ENCODE measurements at places on chromosomes 13 and 19.
A peak's percentile ranks its signal among the peaks of the same experiment; 100 is the strongest.

DNA sequence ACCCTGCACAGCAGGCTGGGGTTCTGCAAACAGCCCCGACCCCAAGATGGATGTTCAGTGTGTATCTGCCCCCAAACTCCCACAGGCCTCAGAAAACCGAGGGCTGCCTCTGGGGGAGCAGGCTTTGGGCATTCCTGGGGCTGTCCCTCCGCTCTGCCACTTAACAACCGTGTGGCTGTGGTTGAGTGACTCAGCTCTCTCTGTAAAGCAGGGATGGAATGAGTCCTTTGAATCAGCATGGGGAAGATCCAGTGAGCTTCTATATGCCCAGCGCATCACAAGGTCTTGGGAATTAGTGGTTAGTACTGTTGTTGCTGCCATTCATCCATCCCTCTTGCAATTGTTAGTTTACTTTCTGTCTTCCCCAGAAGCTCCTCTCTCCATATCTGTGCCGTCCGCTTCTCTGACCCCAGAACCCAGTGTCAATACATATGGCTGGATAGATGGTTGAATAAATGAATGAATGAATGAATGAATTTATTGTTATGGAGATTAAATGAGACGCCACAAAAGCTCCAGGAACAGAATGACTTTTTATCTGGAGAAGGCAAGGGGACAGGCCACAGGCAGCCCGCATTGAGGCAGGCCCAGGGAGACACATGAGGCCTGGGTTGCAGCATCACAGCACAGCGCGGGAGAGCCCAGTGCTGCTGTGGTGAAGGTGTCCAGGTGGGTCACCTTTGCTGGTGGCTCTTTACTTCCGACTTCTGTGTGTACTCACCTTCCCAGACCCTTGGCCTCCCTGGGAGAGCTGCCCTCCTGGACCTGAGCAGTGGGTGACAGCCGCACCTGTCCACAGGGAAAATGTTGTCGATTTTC, 89.2 kb downstream of the RGCC start:
- no peak for DNase-seq

DNA sequence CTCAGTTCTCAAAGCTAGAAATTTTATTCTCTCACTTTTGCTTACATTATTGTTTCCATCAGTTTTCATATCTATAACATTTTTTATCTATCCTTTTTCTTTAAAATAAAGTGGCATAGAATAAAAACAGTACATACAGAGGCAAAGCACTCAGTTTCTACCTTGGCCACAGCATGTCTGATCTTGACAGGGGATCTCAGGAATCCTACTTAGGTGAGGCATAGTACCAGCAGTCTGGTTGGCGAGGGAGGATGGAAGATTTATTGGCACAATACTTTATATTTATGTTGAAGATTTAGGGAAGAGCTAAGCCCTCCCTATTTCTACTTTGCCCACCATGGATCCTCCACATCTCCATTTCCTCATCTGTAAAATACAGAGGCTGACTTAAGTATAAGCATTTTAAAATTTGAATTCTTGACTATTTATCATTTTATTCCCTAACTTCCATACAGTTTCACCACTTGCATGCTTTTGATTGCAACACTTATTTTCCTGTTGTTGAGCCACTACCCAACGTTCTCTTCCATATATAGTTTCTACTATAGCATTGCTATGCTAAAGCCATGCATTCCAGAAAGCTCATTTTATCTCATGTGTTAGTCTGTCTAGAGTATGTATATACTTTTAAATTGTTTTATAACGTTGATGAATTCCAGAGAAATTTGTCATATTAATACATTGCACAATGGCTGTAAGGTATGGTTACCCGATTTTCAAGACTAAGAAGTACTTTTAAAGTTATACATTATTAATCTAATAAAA, 506.7 kb downstream of the KCTD12 start:
- no peak for DNase-seq

GRCh38 chr19:55443824-55444480, 852 bp upstream of the SHISA7 start:
- DNase-seq, result no peak

DNA sequence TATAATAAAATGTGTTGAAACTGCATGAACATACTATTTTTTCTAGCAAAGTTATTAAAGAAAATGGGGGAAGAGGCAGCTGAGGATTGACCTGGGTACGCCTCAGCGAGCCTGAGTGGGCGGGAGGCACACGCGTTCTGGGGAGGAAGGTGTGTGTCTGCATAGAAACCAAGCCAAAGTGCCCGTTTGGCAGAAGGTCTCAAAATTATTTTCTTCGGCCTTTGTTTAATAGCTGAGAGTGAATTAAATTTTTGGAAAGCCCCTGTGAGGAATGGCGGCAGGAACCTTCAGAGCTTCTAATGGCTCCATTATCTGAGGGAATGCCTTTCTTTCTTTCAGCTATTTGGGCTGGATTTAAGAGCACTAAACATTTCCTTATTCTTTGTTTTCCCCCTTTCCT, 5.2 kb downstream of the ZIC2 start:
- DNase-seq, result no peak

DNA sequence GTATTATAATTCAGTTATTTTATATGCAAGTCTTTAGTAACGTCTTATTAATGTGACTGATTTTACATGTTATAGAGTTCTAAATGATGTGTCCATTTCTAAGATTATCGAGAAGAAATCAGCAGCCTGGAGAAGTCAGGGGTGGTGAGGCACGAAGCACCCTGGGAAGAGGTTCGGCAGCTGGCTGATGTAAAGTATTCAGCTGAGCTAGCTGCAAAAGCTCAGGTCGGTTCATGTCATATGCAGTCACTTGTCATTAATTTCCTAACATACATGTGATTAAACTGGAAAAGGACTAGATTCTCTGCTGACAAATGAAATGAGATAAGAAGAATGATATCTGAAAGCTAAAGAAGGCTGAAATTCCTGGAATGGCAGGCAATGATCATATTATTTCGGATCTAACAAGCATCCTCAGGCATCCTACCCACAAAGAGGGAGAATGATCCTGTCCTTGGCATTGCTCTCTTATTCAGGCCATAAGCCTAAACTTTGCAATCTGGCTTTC, 383.0 kb upstream of the SLITRK1 start:
- DNase-seq, result no peak

DNA sequence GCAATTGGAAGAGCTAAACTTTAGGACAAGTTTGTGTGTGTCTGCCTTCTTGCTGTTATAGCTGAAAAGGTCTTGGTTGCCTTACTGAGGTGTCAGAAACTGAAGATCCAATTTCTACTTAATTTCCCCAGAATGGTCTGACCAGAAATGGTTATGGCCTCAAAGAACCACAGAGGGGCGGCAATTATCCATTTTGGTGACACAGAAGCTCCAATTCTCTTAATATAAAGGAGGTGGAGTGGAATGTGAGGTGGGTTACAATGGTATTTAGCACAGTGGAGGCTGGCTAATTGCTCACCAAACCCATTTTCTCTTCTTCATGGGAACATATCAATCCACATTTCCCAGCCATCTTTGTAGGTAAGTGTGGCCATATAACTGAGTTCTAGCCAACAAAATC, 1157.2 kb downstream of the OLFM4 start:
- DNase-seq, result no peak

- no peak for DNase-seq
These were observed 16.1 kb upstream of the ZNF274 start for GRCh38 chr19:58166708-58167280.

DNA sequence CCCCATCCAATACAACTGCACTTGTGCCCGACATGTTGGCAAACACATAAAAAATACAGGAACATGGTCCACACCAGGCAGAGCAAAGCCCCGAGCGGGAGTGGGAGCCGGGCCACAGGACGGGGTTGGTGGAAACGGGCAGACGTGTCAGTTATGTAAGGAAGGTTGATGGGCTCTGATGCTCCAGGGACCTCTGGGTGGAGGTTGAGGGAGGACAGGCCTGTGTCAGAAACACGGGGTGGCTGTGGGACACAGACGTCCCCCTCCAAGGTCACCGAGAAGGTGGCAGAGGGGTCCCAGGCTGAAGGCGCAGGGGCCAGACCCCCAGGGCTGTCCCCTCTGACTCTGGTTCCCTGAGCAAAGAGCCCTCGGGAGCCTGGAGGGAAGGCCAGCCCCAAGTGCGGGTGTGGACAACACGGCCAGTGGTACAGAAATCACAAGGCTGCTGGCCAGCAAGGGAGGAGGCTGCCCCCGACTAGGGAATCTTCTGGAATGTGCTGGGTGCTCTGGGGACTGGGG, 31.4 kb upstream of the C13orf46 start:
- DNase-seq, result no peak

DNA sequence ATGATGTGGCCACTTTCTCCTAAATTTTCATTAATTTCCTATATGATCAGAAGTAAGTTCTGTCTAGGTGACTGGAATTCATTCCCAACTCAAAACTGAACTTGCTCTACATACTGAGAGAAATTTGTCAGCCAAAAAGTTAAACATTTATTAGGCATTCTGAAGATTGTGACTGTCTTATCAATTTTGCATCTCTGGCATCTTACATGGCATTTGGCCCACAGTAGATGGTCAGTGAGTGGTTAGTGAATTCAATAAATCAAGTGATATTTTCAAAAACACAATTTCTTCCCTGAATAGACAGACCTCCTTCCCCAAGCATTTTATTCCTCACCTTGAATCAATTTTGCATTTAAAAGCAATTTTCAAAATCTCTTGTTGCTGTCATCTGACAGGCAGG, 363.2 kb upstream of the NBEA start:
- DNase-seq, result no peak

DNA sequence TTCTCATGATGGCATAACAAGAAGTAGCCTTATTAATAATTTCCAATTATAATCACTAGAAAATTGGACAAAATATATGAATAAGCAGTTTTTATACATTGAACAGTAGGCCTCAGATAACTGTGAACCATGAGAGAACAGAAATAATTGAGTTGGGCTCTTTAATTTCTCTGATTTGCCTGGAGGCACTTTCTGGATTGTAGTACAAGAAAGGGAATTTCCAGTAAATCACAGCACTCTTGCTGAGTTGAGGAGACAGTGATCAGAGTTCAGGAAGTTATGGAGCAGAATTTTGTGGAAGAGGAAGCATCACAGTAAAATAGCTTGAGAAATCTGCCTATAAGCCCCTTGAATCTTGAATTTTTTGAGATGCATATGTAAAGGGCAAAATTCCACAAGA, 216.2 kb downstream of the MAB21L1 start:
- no peak for DNase-seq

- DNase-seq, result no peak
These were observed 122.3 kb downstream of the URI1 start for GRCh38 chr19:30064348-30064699.

DNA sequence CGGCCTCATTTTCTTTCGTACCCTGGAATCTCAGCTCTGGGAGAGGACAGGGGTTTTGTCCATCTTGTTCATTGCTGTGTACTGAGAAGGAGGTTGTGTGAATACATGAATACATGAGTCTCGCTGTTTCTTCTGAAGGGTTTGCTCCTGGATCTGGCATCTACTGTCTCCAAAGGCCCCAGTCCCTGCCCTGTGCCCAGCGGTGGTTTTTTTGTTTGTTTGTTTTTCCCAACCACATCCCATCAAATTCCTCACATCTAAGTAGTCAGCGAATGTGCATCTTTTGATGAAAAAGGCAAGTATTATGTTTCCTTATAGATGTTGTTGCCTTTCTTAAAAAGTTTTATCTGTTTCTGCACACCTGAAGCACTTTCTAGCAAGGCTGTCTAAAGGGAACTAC, 12.5 kb downstream of the DCAF15 start:
- no peak for DNase-seq

GRCh38 chr13:103539265-103539664, 473.0 kb upstream of the SLC10A2 start:
- peak; percentile 100 for DNase-seq

- no peak for DNase-seq
These were observed 122.5 kb downstream of the RGCC start for GRCh38 chr13:41579881-41580280.

DNA sequence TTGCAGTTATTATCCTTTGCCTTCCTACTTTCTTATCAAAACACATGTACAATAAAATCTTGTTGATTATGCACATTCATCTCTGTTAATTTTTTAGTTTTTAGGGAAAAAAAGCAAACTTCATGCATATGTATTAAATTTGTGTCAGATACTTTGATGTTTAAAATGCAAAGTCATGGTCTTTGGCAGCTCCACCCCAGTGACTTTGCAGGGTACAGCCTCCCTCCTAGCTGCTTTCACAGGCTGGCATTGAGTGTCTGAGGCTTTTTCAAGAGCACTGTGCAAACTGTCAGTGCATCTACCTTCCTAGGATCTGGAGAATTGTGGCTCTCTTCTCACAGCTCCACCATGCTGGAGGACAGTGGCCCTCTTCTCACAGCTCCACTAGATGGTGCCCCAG, 1988.1 kb upstream of the PCDH20 start:
- no peak for DNase-seq

DNA sequence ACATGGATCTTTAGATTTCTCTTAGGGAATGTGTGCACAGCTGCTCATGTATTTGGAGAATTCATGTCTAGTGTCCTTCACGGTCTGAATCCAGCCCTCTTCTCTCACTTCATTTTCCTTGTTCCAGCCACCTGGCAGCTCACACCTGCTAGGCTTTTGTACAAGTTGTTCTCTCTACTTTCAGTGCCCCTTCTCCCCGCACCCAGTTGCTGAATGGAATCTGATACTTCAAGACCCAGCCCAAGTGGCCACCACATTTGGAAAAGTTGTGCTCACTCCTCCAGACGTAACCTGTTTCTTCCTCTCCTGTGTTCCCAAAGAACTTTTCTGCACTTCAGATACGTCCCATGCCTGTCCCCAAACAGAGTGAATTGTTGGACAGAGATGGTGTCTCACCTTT, 235.6 kb downstream of the SHISA2 start:
- DNase-seq, result no peak

GRCh38 chr19:11018763-11019162, 57.9 kb downstream of the SMARCA4 start:
- DNase-seq, result no peak

DNA sequence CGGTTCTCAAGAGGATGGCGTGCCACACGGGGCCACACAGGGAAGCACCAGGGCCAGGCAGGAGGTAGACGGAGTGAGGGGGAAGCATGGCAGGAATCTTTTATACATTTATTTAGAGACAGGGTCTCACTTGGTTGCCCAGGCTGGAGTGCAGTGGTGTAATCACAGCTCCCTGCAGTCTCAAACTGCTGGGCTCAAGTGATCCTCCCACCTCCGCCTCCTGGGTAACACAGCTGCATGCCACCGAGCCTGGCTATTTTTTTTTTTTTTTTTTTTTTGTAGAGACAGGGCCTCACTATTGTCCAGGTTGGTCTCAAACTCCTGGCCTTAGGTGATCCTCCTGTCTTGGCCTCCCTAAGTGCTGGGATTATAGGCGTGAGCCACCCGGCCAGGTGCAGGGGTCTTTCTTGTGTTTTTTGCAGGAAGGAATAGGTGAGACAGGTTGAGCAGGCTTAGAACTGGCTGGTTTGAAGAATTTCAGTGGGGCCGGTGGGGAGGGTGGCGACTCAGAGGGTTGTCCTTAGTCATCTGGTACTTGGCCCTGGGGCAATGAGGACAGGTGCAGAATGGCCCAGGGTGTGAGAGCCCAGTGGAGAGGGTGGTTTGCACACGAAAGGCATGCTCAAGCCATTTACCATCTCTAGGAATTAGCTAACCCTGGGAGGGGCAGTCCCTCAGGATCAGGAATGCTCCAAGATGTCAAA, 7.6 kb downstream of the SSC5D start:
- no peak for DNase-seq

- DNase-seq, result no peak
These were observed 477 bp downstream of the LNX2 start for GRCh38 chr13:27619728-27620376.
